ENCODE measurements at places on chromosomes 16 and 17.
A peak's percentile ranks its signal among the peaks of the same experiment; 100 is the strongest.

DNA sequence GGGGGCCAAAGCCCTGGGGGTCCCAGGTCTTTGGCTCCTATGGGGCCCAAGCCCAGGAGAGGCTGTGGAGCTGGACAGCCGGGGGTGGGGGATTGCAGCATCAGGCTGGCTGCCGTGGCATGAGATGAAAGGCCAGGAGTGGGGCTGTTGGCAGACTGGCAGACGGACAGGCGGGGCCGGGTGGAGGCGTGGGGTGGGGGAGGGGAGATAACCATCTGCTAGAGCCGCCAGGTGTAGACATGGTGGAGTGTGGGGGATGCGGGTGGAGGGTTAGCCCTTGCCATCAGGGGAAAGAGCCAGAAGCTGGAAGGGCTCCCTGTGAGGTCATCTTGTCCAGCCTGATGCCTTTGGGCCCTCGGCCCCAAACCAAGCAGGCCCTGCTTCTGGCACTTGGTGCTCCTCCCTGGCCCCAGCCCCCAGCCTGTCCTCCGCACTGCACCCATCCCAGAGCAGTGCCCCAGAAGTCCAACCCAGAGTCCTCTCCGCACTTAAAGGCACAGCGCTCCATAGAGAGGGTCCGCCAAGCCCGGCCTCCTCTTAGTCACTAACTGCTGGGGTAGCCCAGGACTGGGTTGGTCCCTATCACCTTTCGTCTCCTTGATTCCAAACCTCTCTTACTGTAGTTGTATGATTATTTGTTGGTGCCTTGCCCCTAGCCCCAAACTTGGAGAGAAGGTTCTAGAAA is 33.3 kb upstream of the DLX4 start:
- no peak for DNase-seq

DNA sequence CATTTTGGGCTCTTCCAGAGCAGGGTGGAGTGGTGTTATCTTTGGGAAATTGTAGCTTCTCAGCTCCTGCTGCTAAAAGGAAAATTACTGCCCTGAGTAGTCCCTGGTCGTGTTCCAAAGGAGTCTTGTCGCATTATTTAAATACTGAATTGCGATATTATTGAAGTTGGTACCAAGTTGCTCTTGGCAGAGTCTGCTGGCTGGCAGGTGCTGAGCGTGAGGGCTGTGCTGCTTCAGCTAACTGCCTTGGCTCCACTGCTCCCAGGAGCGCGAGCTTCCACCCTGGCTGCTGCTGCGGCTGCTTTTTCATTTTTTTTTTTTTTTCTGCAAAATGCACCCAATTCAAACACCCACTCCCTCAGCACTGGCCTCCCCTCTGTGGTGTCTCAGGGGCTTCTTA is 289.8 kb downstream of the MAF start:
- DNase-seq = no peak

GRCh38 chr16:27429330-27429871 is 27.4 kb downstream of the IL21R start:
- DNase-seq = no peak

DNA sequence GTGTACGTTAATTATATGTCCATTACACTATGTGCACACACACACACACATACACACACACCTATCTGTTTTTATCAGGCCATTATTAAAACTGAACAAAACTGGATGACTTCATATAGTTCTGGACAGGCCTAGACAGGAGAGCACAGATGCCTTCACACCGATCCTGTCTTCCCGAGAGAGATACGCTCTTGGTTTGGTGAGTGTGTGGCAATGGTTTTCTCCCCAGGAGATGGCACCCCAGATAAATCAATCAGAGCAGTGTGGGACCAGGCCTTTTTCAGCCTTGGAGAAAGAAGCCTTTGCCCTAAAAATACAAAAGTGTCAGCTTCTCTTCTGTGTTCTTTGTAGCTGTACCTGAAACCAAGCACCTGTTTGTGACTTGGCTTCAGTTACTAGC is 83.7 kb downstream of the CPPED1 start:
- DNase-seq = no peak

DNA sequence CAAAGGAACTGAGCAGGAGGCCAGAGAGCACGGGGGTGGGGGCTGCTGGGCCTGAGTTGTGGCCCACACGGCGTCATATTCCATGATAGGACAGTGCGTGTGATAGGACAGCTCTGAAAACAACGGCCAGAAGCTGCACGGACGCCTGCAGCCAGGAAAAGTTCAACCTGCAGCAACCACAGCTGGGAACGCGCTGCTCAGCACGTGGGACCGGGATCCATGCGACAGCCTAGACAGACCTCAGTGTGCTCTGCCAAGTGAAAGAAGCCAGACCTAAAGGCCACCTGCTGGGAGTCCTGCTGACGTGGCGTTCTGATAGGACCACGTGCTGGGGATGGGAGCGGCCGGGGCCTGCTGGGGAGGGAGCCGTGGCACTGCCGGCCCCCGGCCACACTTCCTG is 21.6 kb downstream of the CTU2 start:
- no peak for DNase-seq

GRCh38 chr17:55513885-55514590 is 2.8 kb upstream of the SMIM36 start:
- DNase-seq = peak; percentile 74

DNA sequence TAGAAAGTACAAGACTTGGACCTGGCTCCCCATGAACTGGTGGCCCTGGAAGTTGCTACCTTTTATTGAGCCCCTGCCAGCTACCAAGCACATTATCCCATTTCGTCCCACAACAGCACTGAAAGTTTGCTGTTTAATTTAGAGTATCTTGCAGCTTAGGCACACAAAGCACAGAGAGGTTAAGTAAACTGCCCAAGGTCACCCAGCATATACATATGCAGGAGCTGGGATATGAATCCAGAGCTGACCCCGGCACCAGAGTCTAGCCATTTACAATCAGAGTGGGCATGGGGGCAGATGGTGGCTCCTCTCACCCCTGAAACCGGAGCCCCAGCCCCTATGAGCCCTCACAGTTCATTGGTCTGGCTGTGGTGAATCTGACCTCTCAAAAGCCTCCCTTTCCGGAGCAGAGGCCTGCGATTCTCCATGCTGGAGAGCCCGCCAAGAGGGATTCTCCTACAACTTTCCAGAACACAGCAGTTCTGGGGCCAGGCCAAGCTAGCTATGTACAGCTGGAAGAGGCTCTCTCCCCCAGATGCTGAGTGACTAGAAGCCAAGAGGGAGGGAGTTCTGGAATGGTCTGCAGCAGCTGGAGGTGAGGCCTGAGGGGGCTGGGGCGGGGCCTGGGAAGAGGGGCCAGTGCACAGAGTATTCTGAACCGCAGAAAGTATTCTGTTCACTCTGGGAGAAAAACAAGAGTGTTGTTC is 58.3 kb downstream of the SREBF1 start:
- peak; percentile 89 for DNase-seq

GRCh38 chr16:11916524-11917285 is 949 bp upstream of the GSPT1 start:
- no peak for DNase-seq

- DNase-seq = peak; percentile 61
These were observed 12.8 kb downstream of the PHF12 start for GRCh38 chr17:28938552-28938951.

- DNase-seq = peak; percentile 52
These were observed 90.9 kb downstream of the MYH11 start for GRCh38 chr16:15765880-15766279.

DNA sequence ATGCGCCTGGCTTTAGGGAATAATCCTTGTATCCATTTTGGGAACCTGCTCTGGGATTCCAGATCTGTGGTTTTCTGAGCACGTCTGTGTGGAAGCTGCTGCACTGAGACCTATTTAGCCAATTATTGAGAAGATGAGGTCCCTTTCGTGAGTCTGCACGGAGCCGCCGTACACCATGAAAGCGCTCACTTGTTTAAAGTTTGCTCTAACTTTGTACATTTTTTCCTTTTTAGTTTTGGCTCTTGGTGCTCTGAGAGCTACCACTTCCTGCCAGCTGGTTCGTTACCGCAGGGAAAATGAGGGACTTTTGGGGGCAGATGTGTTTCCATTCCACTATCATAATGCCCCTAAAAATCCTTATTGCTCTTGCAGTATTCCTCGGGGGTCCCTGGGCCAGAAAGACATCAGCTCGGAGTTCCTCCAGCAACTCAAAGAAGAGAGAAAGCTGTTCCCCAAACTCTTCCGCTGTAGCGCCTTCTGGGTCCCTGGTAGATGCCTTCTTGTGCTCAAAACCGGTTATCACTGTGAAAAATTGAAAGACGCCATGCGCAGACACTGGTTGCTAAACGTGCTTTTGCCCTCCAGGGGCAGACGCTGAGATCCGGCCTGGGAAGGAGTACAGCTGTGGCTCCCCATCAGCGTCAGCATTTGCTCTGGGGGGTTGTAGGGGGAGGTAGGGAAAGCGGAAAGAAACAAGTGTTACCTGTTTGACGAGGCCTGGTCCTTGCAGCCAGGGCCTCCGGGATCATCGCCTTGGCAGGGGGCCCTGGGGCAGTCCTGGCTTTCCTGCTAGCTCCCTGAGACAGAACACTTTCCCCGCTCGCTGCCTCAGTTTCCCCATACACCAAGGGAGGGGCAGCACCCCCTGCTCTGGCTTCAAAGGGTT is 238.1 kb downstream of the MRTFB start:
- DNase-seq = no peak

DNA sequence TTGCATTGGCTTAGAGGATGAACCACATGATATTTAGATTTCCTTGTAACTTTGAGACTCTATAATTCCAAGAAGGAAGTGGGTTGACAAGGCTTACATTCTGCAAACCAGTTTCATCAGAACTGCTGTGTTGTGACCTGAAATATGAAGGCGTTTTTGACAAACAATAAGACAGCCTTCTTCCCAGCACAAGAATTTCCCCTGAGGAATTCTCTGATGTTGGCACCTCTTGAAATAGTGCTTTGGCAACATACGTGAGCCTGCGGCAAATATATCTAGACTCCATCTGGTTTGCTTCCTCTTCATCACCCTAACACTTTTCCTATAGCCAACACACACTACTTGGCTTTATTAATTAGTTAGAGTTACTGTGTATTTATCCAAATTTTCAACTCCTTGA is 585.5 kb upstream of the SOX9 start:
- DNase-seq = no peak

DNA sequence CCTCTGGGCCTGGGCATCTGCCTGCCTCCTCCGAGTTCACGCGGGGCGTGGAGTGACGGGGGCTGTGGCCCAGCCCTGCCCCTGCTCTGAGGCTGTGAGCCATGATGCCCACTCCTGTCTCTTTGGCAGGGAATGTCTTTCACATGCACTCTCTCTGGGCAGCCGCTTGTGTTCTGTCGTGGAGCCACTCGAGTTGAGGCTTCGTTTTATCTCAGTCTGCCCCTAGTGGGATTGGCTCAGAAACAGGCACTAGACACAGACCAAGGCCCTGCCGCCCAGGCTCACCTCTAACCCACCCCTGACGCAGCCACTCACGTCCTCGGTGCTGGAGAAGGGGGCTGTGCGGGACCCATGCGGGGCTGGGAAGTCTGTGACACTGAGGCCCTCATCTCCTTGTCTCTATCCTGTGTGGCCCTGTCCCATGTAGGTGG is 67.5 kb upstream of the KCTD5 start:
- DNase-seq = no peak

- no peak for DNase-seq
These were observed 14.4 kb upstream of the CDIPT start for GRCh38 chr16:29877266-29877961.

GRCh38 chr17:77527409-77527808 is 386.6 kb downstream of the SEC14L1 start:
- no peak for DNase-seq

GRCh38 chr16:4700997-4701743 is 7.8 kb downstream of the NUDT16L1 start:
- peak; percentile 63 for DNase-seq

GRCh38 chr16:57947261-57947660 is 23.7 kb downstream of the CNGB1 start:
- no peak for DNase-seq

DNA sequence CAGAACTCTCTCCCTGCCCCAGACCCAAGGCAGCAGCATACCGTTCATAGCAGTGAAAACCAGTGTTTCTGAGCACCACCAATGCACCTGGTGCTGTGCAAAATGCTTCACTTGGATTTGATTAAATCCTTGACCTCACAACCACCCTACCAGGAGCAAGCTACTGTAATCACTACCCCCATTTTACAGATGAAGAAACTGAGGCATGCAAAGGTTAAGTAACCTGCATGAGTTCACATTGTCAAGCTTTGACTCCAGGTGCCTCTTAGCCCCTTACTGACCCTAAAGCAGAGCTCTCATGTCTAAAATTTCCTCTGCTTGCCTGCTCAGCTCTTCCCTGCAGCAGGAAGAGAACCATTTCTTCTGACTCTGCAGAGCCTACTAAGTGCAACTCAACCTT is 34.2 kb upstream of the GOSR2 start:
- no peak for DNase-seq

DNA sequence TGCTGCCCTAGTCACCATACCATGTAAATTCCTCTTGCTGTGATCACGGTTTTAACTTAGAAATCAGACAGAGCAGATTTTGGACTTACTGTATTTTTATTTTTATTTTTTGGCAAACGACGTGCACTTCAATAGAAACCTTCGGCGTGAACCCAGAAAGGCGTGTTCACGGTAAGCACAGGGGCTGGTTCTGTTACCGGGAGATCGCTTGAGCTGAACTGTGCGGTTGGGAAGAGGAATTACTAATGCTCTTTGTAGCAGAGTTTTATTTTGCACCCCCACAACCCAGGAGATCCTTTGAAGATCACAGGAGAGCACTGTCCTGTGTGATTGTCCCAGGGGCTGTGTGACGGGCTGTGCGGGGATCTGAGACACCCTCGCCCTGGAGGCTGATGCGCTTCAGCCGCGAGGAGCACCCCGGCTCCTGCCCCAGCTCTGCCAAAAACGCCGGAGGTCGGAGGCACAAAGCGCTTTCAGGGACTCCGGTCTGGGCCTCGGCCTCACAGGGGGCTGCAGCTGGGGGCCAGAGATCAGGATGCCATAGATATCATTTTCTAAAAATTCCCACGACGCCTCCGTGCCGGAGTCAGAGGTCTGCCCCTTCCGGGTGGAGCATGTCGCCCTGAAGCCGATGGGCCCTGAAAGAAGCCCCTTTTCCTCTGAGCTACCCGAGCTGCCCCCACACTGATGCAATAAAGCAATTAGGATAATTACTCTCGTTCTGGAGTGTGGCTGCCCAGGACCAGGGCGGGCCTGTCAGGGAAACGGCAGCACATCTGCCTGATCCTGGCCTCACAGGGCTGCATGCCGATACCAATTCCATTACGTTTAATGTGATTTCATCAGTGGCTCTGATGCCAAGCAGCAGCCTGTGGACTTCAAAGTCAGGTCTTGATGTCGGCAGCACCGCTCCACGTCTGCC is 71.8 kb downstream of the LMF1 start:
- no peak for DNase-seq

GRCh38 chr16:90018652-90019542 is at the start of gene DBNDD1:
Gene DBNDD1 (minus strand): TSS chr16:90019456. CDS start chr16:90019341, 115 bp downstream.
- no peak for DNase-seq

DNA sequence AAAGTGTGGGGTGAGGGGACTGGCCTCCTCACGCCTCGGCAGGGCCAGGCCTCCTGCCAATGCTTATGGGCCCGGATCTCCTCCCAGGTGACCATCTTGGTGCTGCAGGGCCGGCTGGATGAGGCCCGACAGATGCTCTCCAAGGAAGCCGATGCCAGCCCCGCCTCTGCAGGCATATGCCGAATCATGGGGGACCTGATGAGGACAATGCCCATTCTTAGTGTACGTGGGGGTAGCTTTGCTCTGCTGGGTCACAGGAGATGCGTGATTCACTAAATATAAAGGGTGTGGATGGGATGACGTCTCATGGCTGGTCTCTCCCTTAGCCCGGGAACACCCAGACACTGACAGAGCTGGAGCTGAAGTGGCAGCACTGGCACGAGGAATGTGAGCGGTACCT is 19.5 kb downstream of the NUP85 start:
- DNase-seq = no peak

- DNase-seq = no peak
These were observed 38.8 kb downstream of the CLEC16A start for GRCh38 chr16:10983159-10983558.
